ENCODE measurements at places on chromosomes 6 and 20. TPM values are rescaled to one million over a fixed set of nuclear protein-coding genes. Genes with fewer than 3 reads are reported as not detected.
A peak's percentile ranks its signal among the peaks of the same experiment; 100 is the strongest.

The PRRT1 gene
- not detected for total RNA-seq

GRCh38 chr6:30877419-30878262, 6.7 kb upstream of the DDR1 start:
- peak; percentile 84 for DNase-seq

The C4B gene
- 1.9 TPM for total RNA-seq

DNA sequence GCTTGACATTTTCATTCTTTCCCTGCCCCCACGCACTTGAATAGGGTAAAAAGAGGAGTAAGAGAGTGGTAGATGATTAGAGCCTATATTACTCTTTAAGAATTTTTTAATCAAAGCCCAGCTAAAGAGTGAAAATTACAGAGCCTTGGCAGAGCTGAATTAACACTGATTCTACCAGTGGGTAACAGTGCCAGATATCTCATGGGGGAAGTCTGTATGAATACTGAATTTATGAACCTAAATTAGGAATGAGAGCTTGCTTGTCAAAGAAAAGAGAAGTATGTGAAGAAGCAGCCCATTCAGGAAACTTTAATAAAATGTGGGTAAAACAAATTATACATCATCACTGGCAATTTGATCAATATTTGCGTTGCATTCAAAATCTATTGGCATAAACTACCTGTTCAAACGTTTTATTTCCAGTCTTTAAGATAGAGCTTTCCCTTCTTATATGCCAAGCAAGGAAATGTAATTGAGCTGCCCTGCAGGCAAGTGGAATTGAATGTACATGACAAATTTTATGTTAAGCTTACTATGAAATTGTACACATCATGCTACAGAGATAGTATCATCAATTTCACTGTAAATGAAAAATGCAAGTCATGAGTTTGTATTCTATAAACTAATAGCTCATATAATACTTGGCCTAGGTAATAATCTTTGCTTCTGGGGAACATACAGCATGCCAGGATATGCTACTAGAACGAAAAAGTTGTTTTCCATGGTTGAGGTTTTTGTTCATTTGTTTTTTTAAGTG, 14.5 kb downstream of the SOBP start:
- DNase-seq: no peak

GRCh38 chr6:127914240-127914639, 13.4 kb upstream of the THEMIS start:
- DNase-seq: no peak

DNA sequence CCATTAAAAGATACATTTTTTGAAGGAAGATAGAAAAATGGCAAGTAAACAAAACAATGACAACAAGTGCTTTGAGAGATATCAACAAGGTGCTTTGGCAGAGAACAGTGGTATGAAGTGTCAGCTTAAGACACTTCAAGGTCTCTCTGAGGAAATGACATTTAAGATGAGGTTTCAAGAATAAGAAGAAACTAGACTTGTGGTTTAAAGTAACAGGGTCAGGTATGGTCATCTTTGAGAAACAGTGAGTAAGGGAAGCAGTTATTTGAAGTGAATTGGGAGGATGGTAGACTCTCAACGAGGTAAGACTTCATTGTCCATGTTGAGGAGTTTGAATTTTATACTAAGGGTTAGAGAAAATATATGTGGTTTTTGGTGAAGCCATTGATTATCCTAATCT, 77.8 kb downstream of the SYCP2L start:
- DNase-seq: no peak

The HIVEP2 gene
- 6.5 TPM for total RNA-seq

The LY6G6C gene
- not detected for total RNA-seq

The LAMA4 gene
- total RNA-seq: 2.1 TPM

- peak; percentile 75 for DNase-seq
These were observed 4.9 kb upstream of the CD24 start for GRCh38 chr6:106979435-106979884.

The SLC9A8 gene
- 6.4 TPM for total RNA-seq

- no peak for DNase-seq
These were observed 204.5 kb downstream of the FNDC1 start for GRCh38 chr6:159373670-159374069.

DNA sequence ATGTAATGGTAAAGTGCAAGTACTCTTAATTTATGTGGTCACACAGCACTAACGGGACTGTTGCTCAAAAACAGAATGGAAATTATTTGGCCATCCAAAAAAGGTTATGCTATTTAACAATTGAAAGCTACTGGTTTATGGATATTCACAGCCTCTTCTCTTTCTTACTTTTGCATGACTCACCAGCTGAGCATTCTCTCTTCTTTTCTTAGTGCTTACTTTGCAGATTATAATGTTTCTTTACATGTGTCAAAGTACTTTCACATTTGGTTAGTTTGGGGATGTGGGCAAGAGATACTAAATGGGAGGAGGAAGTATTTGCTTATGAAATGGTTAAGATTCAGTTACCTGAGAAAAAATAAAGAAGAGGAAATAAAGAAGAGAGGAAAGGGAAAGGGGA, 610.5 kb downstream of the HTR1B start:
- no peak for DNase-seq

DNA sequence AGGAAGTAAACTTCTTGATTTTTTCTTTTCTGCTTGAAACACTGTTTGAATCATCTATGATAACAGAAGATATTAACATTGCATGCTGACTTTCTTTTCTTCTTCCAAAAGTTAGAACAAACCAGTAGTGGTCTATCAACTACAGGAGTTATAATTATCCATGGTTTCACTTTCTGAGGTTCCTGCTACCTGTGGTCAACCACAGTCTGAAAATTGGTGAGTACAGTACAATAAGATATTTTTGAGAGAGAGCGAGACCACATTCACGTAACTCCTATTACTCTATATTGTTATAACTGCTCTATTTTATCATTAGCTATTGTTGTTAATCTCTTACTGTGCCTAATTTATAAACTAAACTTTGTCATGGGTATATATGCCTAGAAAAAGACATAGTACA, 86.1 kb downstream of the MAP7 start:
- DNase-seq: no peak

- no peak for DNase-seq
These were observed 5.8 kb upstream of the HEY2 start for GRCh38 chr6:125743604-125744003.

GRCh38 chr20:49446808-49447207, 35.7 kb downstream of the KCNB1 start:
- peak; percentile 76 for DNase-seq

GRCh38 chr6:121395736-121396135, 39.7 kb upstream of the GJA1 start:
- DNase-seq: no peak

- peak; percentile 49 for DNase-seq
These were observed 748 bp upstream of the ATP9A start for GRCh38 chr20:51768759-51769517.

DNA sequence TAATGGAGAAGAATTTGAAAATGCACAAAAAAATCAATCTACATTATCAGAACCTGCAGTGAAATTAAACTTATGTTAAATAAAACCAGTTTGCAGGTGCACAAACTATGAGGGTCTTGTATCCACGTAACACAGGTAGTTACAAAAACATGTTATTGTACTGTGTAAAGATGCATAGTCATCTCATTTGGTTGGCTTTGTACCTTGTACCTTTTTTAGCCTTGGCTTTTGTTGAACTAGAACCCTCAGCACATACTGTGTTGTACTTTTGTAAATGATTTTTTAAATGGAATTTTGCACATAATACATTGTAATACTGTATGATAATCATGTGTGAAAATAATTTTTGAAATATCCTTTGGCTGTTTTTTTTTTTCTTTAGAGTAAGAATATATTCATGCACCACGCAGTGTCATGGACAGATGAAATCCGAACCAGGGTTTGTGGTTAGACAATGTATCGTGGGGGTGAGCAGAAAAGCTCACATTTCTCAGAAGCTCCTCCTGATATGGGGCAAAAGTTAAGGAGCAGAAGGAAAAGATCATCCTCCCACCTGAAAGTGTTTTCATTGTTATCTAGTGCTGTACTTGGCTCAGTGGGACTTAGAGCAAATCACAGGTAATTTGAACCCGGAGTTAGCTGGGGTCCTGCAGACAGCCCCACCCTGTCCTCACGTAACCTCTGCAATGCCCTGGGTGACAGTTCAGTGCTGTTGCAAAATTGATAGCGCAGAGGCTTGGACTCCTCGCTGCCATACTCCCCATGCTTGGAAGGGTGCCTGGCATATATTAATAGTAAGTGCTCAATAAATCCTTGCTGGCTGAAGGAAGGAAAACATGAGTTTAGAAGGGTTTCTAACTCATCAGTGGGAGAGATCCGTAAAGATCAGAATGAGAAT, 14.8 kb upstream of the NAA20 start:
- no peak for DNase-seq

DNA sequence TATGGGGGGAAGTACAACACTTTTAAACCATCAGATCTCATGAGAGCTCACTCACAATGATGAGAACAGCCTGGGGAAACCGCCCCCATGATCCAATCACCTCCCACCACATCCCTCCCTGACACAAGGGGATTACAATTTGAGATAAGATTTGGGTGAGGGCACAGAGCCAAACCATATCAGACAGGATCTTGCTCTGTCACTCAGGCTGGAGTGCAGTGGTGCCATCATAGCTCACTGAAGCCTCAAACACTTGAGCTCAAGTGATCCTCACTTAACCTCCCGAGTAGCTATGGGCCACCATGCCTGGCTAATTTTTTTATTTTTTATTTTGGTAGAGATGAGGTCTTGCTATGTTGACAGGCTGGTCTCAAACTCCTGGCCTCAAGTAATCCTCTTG, 5.1 kb upstream of the IYD start:
- DNase-seq: no peak

DNA sequence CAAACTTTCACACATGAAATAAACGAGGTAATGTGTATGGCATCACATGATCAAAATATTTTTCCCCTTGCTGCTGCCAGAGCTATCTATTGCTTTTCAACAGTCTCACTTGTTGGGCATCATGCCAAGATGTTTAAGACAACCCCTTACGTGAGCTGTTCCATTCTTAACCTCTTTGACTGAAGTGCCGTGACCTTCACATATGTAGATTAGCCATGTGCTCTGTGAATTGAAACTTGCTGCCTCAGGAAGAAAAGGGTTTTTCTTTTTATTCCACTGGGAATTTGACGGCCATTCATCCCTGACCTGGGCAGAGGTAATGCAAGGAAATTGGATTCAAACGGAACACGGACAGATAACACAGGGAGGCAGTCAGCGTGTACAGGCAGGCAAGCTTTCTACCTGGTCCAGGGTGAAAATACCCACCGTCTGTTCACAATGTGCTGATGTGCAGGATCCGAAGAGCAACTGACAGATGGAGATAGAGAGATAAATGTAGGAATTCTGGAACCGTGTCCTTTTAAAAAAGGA, 14.2 kb downstream of the ARID1B start:
- no peak for DNase-seq

The PLCB1 gene
- total RNA-seq: 13.3 TPM

DNA sequence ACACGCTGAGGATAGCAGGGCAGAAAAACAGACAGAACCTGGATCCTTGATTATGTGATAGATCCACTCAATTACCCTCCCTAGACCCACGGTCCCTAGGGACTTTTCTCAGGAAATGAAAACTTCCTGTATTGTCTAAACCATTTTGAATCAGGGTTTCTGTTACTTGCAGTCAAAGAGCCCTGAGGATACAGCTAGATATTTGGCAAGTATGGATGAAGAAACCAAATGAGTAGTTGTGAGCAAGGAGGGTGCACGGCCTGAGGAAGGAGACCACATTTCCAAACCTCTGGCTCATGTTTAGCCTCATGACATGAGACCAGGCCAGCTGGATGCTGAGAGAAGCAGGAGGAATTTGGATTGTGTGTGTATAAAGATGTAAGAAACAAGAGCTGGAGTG, 91.6 kb downstream of the MRPL14 start:
- no peak for DNase-seq

- DNase-seq: no peak
These were observed 48.9 kb downstream of the PHF20 start for GRCh38 chr20:35820715-35821114.

DNA sequence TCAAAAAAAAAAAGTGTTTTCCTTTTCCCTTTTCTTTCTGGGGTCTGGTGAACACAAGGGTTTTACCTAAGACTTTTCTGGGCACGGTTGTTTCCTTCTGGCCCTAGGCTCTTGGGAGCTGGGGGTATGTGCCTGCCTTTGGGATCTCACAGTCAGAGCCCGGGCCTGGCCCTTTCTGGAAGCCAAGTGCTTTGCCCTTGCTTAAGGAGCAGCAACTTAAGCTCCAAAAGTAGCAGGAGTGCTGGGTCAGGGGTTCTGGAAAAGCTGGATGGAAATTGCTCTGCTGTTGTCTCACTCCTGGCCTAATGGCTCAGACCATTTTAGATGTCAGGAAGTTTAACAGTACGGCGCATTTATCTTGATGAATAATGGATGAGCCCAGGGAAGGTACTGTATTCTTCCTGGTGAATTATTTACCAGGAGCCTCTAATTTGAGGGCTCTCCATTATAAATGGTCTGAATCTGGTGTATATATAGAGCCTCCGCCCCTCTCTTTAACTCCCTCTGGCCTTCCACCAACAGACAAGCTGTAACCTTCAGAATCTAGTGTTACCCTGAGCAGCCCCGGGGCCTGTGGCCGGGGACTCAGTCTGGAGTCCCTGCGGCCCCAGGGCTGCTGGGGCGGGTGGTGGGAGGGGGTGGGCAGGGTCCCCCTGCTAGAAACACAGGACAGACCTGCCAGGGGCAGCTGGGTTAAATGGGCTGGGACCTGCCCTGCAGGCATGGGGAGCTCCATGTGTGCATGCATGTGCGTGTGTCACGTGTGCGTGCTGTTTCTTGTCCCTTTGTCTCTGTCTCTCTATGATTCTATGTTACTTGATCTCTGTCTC, 37.5 kb downstream of the PTK7 start:
- peak; percentile 56 for DNase-seq

The GRM1 gene
- total RNA-seq: 0.14 TPM

The SAMD3 gene
- 11.5 TPM for total RNA-seq

The MRPL2 gene
- total RNA-seq: 79.1 TPM

The SCRT2 gene
- total RNA-seq: 0.03 TPM

GRCh38 chr6:100948381-100949133, 67.4 kb upstream of the ASCC3 start:
- no peak for DNase-seq

DNA sequence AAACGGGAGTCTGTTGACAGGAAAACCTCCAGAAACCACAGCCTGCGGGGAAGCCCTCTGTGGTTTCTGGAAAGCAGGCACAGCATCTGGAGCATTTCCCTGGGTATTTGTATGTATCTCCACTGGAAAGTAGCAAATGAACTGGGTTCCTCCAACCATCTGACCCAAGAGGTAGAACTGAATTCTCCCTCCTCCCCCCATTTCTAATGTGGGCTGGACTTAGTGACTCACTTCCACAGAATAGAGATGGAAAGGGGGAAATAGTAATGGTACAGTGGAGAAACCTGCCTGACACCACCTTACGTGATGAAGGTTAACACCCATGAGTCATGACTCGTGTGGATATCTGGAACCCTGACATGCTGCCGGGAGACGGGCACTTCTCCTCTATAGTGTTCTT, 51.9 kb upstream of the XRN2 start:
- no peak for DNase-seq
